ENCODE measurements at places on chromosomes 6 and 20.

DNA sequence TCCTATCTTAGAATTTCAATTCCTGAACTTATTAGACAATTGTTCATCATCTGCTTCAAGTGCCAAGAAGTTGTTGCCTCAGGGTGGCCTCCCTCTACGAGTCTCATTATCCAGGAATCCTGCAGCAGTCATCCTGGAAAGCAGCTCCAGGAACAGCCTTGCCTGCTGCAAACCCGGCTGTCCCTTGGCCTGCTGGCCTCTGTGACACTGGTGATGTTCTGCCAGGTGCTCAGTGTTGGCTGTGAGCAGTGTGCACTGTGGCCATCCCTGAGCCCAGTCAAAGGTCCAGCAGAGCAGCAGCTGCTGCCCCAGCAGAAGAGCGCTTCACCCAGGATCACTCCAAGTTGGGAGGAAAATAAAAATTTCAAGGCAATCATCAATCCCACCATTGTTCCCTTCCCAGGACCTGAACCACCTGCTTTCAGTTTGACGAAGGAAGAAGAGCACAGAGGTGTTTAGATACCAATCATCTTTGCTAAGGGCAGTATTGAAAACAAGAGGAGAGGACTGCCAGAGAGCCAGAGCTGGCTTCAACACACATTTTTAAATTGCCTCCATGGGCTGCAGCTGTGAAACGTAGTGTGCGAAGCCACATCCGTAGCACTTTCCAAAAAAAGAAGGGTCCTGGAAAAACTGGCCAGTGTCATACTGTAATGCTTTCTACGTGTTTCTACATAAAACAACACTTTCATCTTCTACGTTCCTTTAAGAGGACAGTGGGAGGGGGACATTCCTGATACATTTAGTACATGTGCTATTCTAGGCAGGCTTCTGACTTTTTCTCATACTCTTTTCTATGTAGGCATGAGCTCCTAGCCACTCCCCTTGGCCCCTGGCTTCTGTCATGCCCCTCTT, 7.2 kb upstream of the FAM50B start:
- no peak for DNase-seq

GRCh38 chr6:144581812-144582537, 296.8 kb downstream of the UTRN start:
- DNase-seq, result no peak

DNA sequence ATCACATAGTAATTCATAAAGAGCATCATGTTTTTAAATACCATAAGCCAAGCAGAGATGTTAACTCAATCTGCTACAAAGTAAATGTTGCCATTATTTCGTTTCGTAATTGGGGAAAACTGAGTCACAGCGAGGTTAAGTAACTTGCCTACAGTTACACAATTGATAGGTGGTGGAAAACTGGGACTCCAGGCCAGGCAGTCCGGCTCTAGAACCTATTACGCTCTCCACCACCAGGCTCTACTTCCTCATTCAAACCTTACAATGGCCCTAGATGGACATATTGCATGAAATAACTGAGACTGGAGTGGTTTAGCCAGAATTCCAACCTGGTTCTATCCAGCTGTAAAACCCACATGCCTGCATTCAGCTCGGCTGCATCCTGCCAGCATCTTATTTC, 58.2 kb downstream of the LINC00237 start:
- no peak for DNase-seq

GRCh38 chr6:125729983-125730382, 19.4 kb upstream of the HEY2 start:
- no peak for DNase-seq

- DNase-seq, result no peak
Measured at GRCh38 chr6:169083508-169083874, 170.2 kb downstream of the THBS2 start.

GRCh38 chr6:8549074-8549790, 113.9 kb upstream of the SLC35B3 start:
- DNase-seq, result peak; percentile 12

DNA sequence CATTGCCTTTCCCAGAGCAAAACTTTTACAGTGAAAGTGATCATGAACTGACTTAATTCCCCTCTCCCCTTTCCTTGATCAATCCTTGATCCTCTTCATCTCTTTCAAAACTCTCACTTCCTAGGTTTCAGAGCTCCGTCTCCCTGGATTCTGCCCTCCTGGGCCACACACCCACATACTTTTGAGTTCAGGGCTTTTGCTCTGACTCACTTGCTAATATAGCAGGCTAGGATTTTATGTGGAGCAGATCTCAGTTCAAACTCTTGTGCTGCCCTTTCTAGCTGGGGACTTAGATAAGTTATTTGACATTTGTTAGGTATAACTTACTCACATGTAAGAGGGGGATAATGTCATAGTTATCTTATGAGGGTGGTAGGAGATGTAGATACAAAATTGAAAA, 109.1 kb upstream of the MLIP start:
- no peak for DNase-seq

DNA sequence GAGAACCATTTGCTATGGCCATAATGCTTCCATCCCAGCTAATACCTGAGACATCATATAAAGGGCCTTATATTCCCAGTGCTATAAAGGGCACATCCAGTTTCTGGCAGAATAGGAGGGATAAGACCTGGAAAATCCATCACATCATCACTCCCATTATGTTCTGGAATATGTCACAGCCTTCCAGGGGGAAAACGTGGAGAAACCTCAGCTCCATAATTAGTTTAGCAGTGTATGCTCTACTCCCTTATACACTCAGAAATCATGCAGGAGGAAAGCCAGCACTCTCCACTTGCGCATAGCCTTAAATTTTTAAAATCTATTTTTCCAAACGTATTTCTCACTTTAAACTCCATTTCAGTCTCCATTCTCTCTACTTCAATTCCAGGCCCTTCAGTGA, 140.9 kb downstream of the ADGB start:
- DNase-seq, result no peak

- no peak for DNase-seq
Measured at GRCh38 chr6:343960-344815, 47.4 kb upstream of the IRF4 start.

- no peak for DNase-seq
Measured at GRCh38 chr6:136471922-136472321, 78.3 kb downstream of the MAP7 start.

DNA sequence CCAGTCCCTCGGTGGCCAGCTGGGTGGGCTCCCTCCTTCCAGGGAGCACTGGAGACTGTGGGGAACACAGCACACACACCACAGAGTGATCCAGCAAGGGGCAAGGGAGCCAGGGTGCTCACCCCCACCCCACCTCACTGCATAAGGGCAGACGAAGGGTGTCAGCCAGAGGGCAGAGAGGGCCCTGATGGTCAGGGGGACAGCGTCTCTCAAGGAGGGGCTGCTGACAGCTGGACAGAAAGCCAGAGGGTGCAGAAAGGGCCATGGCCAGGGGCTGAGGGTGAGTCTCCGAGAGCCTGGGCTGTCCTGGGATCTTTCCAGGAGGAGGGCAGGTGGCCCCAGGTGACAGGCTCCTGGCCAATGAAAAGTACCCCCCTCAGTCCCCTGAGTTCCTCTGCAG, 73.4 kb upstream of the PMEPA1 start:
- no peak for DNase-seq

DNA sequence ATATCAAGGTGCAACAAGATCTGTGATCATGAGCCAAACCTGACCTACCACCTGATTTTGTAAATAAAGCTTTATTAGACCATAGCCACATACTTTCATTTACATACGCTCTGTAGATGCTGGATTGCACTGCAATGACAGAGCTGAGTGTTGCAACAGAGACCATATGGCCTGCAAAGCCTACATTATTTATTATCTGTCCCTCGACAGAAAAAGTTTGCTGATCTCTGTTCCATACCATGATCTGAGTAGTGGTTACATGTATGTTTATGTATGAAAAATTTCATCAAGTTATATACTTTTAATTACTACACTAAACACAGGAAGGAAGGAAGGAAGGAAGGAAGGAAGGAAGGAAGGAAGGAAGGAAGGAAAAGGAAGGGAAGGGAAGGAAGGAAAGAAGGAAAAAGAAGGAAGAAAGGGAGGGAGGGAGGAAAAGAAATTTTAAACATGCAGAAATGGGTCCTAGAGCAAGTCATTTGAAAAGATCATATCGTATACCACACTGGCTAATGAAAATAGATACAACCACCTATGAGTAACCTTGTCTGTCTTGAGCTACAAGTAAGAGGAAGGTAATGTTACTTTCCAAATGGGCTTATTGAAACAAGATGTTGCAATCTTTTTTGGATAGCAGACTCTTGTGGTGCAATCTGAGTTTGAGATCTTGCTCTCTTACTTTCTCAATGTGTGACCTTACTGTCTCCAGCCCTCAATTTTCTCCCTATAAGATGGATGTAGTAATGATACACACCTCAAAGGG, 441.0 kb downstream of the KIF16B start:
- no peak for DNase-seq

GRCh38 chr20:44195605-44196004, 8.6 kb upstream of the JPH2 start:
- DNase-seq, result no peak

- no peak for DNase-seq
Measured at GRCh38 chr6:96789871-96790270, 47.4 kb downstream of the GPR63 start.

GRCh38 chr20:46963758-46964617, 69.3 kb downstream of the EYA2 start:
- DNase-seq, result peak; percentile 22

DNA sequence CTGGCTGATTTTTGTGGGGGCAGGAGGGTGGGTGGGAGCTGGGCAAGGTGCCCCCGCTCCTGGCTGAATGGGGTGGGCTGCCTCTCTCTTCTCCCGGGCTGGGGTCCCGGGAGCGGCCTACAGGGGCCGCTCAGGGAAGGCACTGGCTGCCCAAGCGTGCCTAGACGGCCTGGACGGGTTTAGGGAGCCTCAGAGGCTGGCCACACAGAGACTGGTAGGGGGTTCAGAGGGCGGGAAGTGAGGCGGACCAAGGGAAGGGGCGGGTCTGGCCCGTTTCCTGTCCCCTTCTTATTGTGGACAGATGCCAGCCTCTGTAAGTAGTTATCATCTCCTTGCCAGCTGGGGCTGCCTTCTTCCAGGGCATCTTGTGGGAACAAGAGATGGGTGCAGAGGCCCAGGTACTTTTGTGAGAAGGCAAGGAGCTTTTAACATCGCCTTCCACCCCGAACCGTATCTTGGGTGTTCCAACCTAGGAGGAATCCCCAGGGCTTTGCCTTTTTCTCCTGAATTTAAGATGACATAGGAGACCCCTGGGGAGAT, 437 bp downstream of the CD40 start:
- no peak for DNase-seq

- no peak for DNase-seq
Measured at GRCh38 chr20:47857187-47857568, 71.9 kb upstream of the SULF2 start.

DNA sequence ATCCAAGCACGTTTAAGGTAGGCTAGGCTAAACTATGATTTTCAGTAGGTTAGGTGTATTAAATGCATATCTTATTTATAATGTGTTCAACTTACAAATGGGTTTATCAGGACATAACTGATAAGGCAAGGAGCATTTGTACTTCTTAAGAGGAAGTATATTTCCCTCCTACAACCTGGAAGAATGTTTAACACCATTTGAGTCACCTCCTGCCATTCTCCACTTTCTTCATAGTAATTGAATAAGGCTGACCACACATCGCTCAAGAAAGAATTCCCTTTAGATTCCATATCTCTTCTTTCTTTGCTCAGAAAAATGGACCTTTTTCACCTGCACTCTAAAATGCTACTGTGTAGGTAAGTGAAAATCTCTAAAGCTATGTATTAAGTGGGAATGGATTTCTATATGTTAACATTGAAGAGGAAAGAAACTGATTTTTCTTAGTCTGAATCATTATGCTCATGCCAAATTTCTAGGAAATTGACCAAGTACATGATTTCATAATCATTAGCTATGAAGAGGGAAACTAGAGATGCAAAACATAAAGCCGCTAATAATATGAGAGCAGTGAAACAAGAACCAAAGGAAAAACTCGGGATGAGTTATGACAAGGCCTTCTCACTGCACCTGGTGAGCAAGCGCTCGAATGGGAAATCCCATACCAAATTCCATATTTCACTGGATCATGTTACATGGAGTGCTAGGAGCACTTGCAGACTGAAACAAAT, 210.4 kb downstream of the ALDH8A1 start:
- DNase-seq, result no peak

GRCh38 chr6:90386399-90387382, 90.0 kb upstream of the BACH2 start:
- DNase-seq, result no peak
